ENCODE measurements at places on chromosomes 6 and 20.

DNA sequence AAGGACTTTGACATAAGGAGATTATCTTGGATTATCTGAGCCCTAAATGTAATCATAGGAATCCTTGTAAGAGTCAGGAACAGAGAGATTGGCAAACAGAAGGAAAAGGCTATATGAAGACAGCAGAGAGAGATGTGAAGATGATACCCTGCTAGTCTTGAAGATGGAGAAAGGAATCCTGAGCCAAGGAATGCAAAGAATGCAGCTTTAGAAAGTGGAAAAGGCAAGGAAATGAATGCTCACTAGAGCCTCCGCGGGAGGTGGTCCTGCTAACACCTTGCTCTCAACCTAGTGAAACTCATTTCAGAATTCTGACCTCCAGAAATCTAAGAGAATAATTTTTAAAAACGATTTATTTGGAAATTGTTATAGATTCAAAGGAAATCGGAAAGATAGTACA is 117.1 kb downstream of the TBXT start:
- no peak for DNase-seq

- DNase-seq: no peak
Observed at GRCh38 chr20:57708694-57709673, 831 bp downstream of the PMEPA1 start.

- no peak for DNase-seq
Observed at GRCh38 chr6:71332012-71332411, 43.4 kb downstream of the OGFRL1 start.

DNA sequence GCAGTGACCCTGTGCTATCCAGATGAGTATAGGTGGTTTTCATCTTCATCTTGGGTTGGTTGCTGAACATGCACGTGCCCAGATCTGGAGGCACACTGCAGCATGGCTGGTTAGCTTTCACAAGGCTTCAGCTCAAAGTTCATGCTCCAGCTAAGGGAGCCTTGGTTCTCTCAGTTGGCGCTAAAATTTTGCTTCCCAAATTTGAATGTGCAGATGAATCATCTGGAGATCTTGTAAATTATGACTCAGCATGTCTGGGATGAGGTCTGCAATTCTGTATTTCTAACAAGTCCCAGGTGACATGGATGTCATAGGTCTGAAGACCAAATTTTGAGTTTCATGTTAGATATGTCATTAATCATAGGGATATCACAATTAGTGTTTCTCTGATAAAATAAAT is 230.8 kb downstream of the FOXA2 start:
- DNase-seq: no peak

- no peak for DNase-seq
Observed at GRCh38 chr20:18011951-18012645, 43.3 kb downstream of the MGME1 start.

DNA sequence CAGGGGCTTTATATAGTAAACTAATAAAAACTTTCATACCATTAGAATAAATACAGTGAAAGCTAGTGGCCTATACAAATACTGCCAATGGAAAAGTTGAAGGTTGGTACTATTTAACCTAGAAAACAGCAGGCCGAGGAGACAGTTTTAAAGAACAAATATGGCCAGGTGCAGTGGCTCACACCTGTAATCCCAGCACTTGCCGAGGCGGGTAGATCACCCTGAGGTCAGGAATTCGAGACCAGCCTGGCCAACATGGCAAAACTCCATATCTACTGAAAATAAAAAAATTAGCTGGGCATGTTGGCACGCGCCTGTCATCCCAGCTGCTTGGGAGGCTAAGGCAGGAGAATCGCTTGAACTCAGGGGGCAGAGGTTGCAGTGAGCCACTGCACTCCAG is 24.8 kb downstream of the GLYATL3 start:
- DNase-seq: no peak

GRCh38 chr6:157613011-157613522 is 210.0 kb upstream of the SNX9 start:
- peak; percentile 66 for DNase-seq

DNA sequence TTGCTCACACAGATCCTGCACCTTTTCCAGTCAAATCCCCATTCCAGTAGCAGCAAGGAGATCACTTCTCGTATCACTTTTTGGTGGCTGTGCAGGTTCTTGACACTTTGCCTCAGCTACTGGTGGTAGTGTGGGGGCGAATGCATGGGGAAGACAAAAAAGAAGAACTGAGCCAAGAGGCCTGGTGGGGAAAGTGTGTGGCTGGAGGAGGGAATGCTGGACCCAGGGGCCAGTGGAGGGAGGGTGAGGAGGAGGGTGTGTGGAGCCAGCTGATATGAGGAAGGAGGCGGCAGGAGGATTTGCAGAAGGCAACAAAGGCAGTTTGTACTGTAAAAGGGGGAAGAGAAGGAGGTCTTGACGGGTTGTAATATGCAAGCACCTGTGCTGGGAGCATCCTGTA is 15.7 kb upstream of the HLA-C start:
- DNase-seq: no peak

DNA sequence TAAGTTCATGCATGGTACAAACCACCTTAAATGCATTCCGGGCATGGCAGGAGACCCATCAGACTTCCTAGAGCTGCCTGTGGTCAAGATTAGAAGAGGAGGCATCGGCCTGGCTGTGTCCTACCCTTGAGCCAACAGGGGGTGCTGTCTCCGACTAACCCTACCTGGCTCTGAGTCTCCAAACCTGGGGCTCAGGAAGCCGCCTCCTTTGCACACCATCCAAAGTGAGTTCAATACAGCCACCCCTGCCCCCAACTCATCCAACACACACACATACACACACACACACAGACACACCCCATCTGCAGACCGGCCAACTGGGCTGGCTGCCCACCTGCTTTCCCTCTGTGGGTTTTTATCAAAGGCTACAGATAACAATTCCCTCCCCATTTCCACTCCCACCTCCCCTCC is 77.0 kb downstream of the JPH2 start:
- no peak for DNase-seq

GRCh38 chr6:147065786-147066185 is 138.4 kb upstream of the STXBP5 start:
- DNase-seq: no peak

DNA sequence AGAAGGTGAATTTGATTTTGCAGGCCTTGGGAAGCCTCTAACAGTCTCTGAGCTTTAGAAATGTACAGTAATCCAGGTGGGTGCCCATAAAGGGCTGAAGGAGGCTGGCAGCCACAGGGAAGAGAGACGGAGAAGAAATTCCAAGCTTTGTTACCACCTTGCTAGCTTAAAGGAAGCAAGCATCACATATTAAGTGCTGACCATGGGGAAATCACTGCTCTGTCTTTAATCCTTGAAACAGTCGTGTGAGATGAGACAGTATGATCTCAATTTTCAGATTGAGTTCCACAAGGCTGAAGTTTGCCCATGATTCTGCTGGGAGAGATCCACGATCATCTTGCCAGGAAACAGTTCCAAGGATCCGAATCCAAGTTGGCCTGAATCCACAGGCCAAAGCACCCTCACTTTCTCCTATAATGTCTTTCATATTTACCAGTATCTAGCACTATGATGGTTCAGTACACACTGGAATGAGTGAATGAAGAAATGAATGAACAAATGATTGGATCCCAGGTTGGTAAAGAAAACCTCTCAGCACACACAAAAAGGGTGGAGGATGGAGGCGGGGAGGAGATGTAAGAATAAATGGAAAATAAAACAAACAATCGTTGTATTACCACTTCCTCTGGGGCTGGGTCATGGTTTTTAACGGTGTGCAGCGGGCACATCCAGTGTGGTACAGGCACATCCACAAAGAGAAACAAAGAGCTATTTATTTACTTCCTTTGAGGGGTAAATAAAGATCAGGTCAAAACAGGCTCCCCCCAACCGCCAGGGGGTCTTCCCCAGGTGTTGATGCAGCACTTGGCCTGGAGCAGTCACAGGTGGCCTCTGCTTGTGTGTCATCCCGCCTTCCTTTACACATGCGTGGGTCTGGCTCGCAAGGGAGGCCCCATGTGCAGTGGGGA is 28.2 kb upstream of the TAF8 start:
- no peak for DNase-seq

GRCh38 chr6:150915880-150916265 is 50.4 kb downstream of the MTHFD1L start:
- no peak for DNase-seq

GRCh38 chr6:93365445-93365844 is 53.9 kb downstream of the EPHA7 start:
- DNase-seq: no peak

DNA sequence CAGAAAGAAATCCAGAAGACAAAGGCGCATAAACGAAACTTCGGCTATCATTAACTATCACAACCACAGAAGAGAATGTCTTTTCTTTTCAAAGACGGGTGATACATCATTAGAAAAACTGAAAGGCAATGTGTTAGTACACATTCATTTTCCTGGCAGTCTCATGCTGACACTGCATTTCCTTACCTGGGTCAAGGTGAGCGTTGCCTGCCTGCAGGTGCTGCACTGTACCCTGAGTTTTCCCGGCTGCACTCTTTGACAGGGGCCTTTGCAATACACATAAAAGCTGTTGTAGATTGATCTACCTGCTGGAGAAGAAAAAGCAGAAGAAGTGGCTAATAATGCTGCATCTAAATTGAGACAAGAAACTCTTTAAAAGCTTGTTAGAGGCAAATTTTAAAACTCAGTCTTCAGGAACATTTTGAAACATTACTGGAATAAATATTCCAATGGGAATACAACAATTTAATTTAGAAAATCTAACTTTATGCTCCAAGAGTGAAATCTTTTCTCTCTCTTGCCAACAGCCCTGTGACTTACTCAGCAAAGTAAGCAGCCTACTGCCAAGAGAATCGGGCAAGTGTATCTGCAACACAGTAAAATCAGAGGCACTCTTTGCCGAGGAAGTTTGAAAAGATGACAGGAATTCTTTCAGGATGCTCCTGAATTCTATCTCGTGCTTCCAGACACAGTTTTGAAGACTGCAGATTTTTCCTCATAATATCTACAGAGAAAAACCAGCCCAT is 526.4 kb downstream of the PRKN start:
- no peak for DNase-seq

DNA sequence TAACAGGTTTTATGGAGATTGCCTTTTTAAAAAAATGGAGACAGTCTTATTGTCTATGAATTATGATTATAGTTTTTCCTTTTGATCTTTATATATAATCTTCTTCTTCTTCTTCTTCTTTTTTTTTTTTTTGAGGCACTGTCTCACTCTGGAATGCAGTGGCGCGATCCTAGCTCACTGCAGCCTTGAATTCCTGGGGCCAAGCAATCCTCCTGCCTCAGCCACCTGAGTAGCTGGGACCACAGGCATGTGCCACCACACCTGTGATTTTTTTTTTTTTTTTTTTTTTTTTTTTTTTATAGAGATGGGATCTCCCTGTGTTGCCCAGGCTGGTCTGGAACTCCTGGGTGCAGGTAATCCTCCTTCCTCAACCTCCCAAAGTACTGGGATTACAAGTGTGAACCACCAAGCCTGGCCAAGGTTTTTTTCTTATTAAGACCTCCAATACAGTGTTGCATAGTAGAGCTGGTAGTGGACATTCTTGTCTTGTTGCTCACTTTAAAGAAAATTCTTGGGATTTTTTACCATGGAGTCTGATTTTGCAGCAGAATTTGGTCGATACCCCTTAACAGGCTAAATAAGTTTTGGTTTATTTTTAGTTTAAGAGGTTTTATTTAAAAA is 46.5 kb downstream of the STK4 start:
- DNase-seq: no peak

DNA sequence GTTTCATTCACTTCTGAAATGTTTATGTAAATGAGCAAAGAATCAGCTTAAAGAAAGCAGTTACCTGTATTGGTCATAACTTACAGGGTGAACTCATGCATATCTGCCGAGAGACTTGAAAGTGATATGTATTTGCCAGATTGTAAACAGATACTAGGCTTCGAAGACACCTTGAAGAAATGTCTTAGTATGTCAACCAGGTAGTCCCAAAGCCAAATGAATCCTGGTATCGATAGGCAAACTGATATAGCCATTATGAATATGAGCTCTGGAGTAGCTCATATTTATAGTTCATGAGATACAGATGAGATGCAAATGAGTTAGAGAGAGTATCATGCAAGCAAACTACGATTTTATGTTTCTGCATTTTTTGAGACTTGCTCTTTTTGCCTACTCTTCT is 55.8 kb downstream of the RNF182 start:
- DNase-seq: no peak

GRCh38 chr20:17675519-17676377 is 6.3 kb downstream of the RRBP1 start:
- no peak for DNase-seq

GRCh38 chr6:130396722-130397121 is 30.9 kb downstream of the TMEM200A start:
- DNase-seq: no peak

- no peak for DNase-seq
Observed at GRCh38 chr6:134451529-134451928, 133.6 kb upstream of the SGK1 start.

DNA sequence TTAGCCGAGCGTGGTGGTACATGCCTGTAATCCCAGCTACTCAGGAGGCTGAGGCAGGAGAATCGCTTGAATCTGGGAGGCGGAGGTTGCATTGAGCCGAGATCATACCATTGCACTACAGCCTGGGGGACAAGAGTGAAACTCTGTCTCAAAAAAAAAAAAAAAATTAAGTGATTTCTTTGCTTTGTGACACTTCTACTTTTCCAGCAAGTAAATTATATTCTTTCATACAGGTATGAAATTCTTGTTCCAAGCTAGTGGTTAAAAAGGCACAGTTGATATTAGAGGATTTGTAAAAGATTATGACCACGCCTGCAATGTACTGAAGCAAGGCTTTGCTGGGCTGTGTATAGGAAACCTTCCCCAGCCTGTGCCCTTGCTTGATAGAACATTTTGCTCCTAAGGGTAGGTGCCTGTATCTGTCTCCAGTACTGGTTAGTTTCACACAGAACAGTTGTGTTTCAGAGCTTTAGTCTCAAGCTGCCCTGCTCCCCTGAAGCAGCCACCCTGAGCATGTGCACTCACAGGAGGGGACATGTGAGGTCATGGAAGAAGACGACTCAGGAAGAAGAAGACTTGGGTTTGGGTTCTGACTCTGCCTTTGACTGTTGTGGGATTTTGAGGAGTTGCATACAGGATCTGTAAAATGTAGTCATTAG is 10.2 kb downstream of the PTPN1 start:
- DNase-seq: no peak

- no peak for DNase-seq
Observed at GRCh38 chr6:12286373-12287110, 3.6 kb upstream of the EDN1 start.

- DNase-seq: no peak
Observed at GRCh38 chr20:17647391-17648314, 34.4 kb downstream of the RRBP1 start.

GRCh38 chr20:9161311-9161710 is 92.4 kb downstream of the PLCB4 start:
- DNase-seq: no peak

- DNase-seq: no peak
Observed at GRCh38 chr20:62405108-62405980, 1.7 kb downstream of the CABLES2 start.

DNA sequence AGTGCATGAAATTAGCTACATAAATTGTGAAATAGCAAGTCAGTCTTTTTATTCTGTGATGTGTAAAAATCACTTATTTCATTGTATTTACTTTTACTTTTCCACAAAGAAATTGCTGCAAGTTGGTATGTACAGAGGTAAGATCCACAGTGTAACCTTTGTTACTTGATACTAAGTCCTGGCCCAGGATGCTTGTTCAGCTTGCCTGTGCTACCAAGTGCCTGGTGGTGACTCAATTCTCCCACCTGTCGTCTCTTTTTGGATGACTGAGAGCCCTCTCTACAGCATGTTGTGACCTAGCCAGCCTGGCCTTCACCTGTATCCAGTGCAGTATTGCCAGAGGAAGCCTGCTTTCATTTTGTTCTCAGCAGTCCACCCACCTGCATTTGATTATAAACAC is 54.9 kb downstream of the ANKRD6 start:
- DNase-seq: no peak

- no peak for DNase-seq
Observed at GRCh38 chr20:10586296-10586695, 87.5 kb downstream of the JAG1 start.

- DNase-seq: no peak
Observed at GRCh38 chr6:152184917-152185574, 377.6 kb downstream of the ESR1 start.
